ENCODE measurements at places on chromosomes 11 and 22.

DNA sequence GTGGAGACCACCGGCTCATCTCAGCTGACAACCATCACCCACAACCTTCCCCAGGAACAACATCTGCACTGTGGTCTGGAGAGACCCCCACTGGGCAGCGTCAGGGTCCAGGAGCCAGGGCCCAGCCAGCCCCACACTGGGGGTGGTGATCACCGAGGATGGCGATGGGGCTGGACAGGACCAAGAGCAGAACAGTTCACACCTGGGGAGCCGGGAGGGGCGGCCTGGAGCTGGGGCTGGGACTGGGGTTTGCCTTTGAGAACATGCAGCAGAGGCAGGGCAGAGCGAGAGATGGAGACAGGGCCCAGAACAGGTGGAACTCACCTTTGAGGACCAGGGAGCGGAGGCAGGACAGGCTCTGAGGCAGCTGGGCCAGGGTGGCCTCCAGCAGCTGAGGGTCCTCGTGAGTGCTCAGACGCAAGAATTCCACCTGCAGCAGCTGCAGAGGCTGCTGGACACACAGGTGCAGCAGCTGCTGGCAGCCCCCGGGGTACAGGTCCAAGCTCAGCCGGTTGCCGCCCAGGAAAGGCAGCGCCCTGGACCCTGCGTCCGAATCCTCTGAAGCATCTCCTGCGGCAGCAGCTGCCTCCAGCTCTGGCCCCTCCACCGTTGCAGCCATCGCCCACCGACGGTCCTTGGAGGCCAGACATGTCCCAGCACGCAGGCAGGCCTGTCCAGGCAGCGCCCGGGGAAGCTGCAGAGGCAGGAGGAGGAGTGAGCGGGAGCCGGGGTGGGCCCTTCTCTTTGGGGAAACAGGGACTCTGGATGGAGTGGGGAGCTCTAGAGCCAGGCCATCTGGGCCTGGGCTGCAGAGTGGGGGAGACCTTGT lies 1.0 kb downstream of the PIDD1 start:
- no peak for DNase-seq

DNA sequence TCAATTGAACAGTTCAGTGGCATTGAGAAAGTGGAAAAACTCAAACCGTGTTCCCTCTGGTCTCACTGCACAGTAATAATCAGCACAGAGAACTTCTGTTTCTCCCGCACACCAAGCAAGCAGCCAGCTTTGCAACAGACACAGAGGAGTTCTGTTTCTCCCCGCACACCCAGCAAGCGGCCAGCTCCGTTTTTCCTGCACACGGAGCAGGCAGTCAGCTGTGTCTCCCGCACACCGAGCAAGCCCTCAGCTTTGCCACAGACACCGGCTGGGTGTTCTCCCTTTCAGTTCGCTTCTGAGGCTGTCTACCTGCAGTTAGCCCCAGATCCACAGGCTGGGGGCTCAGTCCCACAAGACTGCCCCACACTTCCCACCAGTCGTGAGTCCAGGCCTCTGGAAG lies 9.9 kb upstream of the TALDO1 start:
- no peak for DNase-seq

- no peak for DNase-seq
Observed at GRCh38 chr22:44286646-44287045, 26.1 kb downstream of the SHISAL1 start.

DNA sequence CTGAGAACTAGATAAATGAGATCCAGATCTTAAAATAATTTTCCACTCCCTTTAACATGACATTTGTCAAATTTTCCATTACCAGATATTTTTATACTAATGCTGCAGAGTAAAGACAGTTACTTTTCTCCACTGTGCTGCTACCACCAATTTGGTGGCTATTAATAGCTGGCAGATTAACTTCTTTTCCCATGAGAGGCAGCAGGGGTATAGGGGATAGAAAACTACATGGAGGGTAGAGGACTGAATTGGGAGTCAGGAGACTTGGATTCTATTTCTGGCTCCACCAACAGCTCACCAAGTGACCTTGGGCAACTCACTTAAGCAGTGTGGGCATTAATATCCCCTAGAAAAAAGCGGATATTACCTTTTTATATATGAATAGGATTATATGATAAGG lies 69.2 kb downstream of the KIF18A start:
- no peak for DNase-seq

DNA sequence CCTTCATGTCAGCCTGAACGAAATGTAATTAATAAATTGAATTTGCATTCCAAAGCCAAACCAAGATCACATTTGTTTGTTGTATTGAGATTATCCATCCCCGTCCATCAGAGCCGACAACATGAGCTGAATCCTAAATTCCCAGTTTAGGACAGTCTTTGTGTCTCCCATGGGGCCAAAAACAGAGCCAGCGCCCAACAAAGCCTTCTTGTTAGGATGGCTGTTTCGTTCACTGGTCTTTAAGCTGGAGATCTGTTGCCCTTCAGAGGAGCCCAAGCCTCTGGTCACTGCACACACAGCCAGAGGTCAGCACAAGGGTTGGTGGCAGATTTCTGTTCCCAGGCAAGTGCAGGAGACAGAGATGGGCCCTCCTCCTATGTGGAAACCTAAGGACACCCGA lies 25.8 kb downstream of the DSCAML1 start:
- no peak for DNase-seq

- DNase-seq = no peak
Observed at GRCh38 chr11:60367009-60367408, 11.3 kb upstream of the MS4A7 start.

DNA sequence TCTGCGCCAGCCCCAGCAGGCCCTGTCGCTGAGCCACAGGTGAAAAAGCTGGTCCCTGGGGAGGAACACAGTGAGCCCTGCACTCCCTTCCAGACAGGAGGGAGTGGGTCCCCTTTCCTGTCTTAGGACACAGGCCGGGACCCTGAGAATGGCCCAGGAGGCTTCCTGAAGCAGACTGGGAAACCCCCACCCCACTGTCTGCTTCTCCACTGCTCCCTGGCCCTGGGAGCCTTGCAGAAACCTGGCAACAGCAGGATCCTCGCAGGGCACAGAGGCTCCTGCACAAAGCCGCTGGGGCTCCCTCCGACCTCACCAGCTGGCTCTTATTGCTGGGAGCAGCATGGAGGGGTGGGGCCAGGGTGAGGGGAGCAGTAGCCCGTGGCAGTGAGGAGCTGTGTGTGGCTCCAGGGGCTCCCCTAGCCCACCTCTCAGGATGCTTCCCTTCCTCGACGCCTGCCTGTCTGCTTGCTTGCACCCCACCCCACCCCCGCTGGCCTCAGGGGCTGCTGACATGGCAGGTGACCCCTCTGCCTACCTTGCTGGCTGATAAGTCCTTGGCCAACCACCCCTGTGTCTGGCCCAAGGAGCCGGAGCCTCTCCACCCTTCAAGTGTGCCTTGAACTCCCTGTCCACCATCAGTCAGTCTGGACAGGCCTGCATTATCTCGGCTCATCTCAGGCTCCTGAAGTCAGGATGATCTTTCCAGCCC lies 72.1 kb upstream of the KCNQ1OT1 start:
- no peak for DNase-seq

DNA sequence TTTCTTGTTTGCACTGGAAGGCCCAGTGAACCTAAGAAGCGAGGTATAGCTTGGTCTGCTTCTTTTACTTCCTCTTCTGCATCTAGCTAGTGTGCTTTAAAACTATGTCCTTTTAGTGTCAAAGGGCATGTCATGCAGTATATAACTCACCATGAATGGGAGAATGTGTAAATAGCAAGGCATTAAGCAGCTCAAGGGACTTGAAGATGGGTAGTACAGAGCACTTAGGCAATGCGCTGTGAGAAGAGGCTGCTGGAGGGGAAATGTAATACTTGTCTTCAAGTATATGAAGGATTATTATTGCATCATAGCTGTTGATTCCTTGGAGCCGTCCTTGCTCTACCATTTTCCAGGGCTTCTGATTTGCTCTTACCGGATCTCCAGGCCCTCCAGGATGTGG lies 7.6 kb downstream of the MAML2 start:
- DNase-seq = no peak

DNA sequence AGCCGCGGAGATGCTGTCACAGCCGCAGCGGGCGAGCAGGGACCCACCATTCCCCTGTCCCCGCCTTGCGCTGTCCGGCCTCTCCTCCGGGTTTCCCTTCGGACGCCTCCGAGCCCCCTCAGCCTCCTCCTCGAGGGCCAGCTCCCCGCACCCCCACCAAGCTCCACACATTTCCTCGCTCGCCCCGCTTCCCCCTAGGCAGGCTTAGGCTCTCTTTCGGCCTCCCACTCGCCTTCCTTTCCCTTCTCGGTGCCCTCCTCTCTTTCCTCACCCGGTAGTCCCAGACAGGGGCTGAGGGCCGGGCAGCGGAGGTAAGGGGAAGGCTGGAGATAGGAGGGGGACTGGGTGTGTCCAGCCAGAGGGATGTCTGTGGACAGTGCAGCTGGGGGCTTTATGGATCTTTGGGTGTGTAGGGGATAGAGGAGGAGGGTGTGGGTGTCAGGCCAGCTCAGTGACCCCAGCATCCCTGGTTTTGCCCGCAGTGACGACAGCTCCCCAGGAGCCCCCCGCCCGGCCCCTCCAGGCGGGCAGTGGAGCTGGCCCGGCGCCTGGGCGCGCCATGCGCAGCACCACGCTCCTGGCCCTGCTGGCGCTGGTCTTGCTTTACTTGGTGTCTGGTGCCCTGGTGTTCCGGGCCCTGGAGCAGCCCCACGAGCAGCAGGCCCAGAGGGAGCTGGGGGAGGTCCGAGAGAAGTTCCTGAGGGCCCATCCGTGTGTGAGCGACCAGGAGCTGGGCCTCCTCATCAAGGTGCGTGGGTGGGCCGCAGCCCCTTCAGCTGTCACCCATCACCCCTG lies 1.6 kb downstream of the KCNK4 start:
- DNase-seq = peak; percentile 33

GRCh38 chr11:19951558-19952115 lies 208.6 kb downstream of the DBX1 start:
- DNase-seq = peak; percentile 14

Data from stimulated activated naive CD4-positive, alpha-beta T cell (primary cell).